ENCODE measurements at places on chromosomes 7 and 10.

- DNase-seq: no peak
Measured at GRCh38 chr7:144820552-144820951, 15.3 kb downstream of the TPK1 start.

DNA sequence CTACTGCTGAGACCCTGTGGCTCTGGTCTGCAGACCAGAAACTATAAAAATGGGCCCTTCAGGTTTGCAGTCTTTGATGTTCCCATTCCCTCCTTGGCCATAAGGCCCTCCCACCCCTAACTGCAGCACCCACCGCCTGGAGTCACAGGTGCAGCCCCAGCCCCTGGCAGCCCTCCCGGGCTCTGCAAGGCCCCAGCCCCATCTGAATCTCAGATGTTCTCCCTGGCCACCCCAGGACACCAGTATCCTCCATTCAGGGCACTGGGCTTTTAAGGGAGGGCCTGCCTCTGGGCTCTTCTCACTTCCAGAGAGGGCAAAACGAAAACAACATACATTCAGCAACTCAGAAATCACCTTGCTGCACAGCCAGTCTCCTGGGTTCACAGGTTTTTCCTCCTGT lies 107.7 kb upstream of the RET start:
- no peak for DNase-seq

GRCh38 chr10:132882069-132882951 lies 60.1 kb downstream of the CFAP46 start:
- DNase-seq: no peak

- DNase-seq: peak; percentile 55
Measured at GRCh38 chr10:105398202-105398601, 757.1 kb downstream of the SORCS3 start.

GRCh38 chr10:131290781-131291180 lies 20.7 kb downstream of the TCERG1L start:
- DNase-seq: no peak

GRCh38 chr7:138854115-138854645 lies 56.2 kb upstream of the ATP6V0A4 start:
- DNase-seq: no peak

GRCh38 chr7:115024276-115024675 lies 102.4 kb downstream of the MDFIC start:
- DNase-seq: no peak

GRCh38 chr10:13787015-13787421 lies 200.3 kb downstream of the PRPF18 start:
- DNase-seq: no peak

GRCh38 chr7:746155-747061 lies 19.3 kb upstream of the PRKAR1B start:
- DNase-seq: no peak

- DNase-seq: no peak
Measured at GRCh38 chr7:70137126-70137525, 538.9 kb downstream of the AUTS2 start.

GRCh38 chr10:92757066-92757710 lies 67.4 kb downstream of the HHEX start:
- DNase-seq: peak; percentile 14

GRCh38 chr10:123133541-123134342 lies 2.0 kb upstream of the HMX3 start:
- DNase-seq: no peak

- DNase-seq: no peak
Measured at GRCh38 chr10:121081306-121081705, 230.1 kb downstream of the WDR11 start.

DNA sequence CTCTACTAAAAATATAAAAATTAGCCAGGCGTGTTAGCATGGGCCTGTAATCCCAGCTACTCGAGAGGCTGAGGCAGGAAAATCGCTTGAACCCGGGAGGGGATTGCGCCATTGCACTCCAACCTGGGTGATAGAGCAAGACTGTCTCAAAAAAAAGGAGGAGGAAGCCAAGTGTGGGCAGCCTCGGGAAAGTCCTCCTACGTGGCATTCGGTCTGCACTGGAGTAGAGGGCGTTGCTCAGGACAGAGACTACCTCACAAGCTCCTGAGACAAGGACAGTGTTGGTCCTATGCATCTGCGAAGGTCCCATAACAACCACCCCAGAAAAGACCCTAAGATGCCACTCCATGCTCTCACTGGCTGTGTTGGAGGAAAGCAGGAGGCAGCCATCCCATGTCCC lies 10.0 kb upstream of the SERPINE1 start:
- no peak for DNase-seq

DNA sequence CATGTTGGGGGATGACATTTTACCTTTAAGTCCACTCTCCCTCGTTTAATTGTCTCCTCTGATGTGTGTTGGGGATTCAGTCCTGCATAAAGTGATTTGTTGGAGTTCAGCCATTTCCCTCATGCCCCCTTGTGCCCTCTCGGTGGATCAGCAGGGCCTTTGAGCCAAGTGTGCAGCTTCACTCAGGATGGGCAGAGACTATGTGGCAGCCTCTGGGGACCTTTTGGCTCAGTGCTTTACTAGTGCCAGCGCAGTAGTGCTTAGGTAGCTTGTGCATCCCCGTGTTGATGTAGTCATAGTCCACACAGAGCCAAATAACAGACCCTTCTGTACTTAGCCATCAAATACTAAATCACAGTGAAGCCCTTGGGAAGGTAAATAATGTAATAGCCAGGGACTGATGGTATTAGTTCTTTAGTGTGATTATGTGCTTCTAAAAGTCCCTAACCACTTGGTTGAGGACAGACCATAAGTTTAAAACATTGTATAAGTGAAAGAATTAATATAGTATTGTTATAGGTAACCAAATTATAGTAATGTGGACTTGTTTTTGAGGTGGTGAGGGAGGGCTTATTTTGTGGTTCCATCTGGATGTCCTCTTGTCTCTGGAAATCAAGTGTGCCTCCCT lies 11.4 kb downstream of the BUB3 start:
- no peak for DNase-seq

DNA sequence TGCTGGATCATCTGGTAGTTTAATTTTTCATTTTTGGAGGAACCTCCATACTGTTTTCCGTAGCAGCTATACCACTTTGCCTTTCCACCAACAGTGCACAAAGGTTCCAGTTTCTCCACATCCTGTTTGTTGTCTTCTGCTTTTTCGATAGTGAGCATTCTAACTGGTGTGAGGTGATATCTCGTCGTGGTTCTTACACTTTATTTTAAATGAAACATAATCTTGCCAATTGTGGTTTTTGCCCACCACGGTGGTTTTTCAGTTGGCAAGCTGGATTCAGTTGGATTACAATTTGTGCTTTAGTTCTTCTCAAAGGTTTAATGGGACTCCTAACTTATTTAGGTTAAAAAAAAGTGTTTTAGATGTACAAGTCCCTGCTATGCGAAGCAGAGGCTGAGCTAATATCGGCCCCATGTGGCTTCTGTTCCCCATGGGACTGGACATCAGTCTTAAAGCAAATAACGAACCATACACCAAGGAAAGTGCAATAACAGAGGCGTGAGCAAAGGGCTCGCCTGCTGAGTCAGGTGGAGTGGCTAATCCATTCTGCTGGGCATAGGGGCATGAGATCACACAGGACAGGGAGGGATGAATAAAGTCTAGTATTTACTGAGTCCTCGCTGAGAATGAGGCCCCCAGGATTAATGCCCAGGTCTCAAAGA lies 153.6 kb downstream of the AOAH start:
- DNase-seq: no peak

DNA sequence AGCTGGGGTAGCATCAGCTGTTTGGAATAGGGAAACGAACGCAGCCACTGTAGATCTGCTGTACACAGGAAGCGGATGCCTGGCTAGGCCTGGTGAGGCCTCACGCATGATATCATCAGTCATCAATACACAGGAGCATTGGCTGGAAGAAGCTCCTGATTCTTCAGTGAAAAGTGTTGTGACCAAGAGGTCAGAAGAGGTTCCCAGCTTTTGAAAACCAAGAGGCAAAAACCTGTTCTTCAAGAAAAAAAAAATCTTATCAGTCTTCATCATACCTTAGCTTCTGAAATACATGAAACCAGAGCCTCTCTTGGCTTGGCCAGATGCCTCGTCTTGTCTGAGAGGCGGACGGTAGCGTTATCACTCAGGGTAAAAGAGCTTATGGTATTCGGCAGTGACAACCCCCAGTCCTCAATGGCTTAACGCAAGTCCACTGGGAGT lies 139.3 kb upstream of the TCF7L2 start:
- no peak for DNase-seq

GRCh38 chr7:144102041-144102440 lies 7.3 kb upstream of the OR2A2 start:
- DNase-seq: no peak
